Thoracic aorta (tissue), 2 donors: ENCODE measurements at places on chromosomes 2 and 18.

DNA sequence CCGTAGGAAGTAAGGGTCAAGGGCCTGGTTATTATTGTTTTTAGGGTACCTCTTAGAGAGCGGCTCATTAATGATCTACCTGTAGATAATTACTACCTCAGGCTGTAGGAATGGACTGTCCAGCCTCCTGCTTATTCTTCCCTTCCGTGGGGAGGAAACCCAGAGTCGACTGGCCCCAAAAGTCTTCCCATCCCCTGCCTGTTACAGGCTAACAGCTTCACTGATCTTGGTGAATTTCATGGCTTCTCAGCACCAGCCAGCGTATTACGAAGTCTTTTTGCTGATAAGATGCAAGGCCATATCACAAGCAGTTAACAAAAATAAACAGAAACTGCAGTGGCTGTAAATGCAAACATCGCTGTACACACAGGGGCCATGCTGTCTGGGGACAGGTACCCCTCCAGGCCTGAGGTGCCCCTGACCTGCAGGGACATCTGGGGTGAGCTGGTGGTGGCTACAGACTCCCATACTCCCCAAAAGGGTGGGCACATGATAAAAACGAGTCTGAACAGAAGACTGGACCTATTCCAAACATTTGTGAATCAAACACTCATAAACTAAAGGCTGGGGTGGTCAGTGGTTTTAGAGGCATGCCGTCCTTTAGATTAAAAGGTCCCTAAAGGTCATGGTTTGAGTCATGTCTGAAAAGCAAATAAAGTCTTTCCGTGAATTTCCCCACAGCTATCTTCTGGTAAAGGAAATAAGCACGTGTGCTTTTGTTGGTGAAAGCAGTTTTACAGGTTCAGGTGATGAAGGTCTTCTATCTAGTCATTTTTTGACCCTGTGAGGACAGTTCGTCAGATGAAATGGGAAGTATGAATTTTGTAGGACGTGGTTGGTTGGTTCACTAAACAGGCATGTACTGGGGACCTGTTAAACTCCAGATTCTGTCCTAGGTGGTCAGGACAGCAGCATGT, 36.7 kb downstream of the TTC39C start:
- DNase-seq = no peak

DNA sequence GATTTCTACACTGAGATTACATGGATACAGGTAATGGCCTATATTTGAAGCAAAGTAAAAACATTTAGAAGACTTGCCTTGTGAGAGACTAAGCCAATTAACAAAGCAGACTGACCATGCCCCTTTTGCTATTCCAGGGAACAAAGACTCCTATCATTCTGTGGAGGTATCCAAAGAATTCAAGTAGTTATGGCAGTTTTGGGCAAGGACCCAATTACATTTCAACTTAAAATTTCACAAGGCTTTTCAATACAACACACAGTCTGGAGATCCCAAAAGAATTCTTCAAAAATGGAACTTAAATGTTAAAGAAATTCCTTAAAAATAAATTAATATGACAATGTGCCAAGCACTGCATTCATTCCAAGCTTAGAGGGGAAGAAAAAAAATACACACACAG, 109.2 kb upstream of the CHRNA1 start:
- no peak for DNase-seq

DNA sequence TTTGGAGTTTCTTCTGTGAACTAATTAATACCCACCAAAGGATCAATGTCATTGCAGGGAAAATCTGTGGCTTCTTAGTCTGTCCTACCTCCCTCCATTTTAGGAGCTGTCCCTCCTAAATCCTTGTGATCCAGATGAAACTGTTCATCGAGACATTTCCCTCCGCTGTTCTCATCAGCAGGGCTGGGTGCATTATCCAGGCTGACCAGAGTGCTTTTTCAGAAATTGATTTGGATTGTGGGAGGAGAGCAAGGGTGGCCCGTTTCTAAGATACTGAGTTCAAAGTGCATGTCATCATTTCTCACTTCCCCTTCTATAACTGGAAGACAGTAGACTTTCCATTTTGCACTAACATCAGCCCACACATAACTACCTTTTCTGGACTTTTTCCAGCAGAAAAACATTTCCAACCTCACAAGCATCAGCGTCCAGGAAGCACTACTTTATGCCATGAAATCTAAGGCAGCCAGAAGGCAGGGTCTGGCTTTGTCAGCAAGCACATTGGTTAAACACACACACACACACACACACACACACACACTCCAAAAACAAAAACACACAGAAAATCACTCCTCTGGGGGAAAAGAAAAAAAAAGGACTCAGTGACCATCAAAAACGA, 94.1 kb downstream of the ANKRD44 start:
- DNase-seq = no peak

DNA sequence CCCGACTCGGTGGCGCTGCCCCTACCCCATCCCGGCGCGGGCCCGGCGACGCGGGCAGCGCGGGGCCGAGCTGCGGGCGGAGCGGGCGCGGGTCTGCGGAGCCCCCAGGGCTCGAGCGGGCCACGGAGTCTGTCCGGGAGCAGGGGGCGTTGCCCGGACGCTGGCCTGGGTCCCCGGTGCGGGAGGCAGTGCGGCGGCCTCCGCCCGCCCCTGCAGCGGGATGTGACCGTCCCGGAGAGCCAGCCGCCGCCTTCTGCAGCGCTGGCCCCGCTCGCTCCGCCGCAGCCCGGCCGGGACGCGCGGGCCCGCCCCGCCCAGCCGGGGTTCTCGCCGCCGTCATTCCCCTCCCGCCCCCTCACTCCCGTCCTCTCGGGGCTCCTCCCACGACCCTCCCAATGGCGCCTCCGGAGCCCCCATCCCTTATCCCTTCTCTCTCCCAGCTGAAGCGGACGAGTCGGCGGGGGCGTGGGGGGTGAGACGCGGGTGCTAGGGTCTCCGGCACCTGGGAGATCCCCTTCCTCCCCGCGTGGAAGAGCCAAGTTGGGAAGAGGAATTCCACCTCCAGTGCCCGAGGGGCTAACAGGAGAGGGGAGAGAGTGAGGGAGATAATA, at the start of gene FNDC4:
FNDC4 (minus strand) TSS at position 257 of the 611 bp plus-strand sequence. CDS start 521 bp downstream, outside the sequence.
- no peak for DNase-seq

GRCh38 chr2:187360286-187360685, 87.8 kb downstream of the CALCRL start:
- no peak for DNase-seq

- no peak for DNase-seq
These were observed 37.0 kb downstream of the CTIF start for GRCh38 chr18:48575658-48576456.
